Activated T-cell treated with anti-CD3 and anti-CD28 coated beads, Interleukin-2, amount 50 U/mL, for 4 hours (primary cell): ENCODE measurements at places on chromosomes 5 and 9. TPM values are rescaled to one million over a fixed set of nuclear protein-coding genes. Genes with fewer than 3 reads are reported as not detected.
A peak's percentile ranks its signal among the peaks of the same experiment; 100 is the strongest.

The HSPB3 gene
- total RNA-seq = not detected

The LRRC19 gene
- total RNA-seq = not detected

The PCDHGB4 gene
- total RNA-seq = 0.22 TPM

- DNase-seq = no peak
Measured at GRCh38 chr5:119220576-119221197, 135.1 kb upstream of the TNFAIP8 start.

DNA sequence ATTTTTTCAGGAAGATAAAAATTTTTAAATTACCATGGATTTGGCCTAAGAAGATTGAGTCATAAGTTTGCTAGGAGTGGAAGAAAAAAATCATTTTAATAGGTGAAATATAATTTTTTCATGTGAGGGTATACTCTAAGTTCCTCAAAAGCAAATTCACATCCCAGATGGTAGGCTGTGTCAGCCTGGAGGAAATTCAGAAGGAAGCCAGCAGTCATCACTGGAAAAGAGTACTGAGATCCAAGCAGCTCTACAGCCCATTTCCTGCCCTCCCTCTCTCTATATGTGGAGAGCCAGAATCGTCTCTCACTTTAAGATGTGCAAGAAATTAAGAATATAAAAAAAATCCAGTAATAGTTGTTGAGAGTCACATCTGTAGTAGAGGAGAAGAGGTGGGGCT is 126.5 kb upstream of the CDH18 start:
- no peak for DNase-seq

DNA sequence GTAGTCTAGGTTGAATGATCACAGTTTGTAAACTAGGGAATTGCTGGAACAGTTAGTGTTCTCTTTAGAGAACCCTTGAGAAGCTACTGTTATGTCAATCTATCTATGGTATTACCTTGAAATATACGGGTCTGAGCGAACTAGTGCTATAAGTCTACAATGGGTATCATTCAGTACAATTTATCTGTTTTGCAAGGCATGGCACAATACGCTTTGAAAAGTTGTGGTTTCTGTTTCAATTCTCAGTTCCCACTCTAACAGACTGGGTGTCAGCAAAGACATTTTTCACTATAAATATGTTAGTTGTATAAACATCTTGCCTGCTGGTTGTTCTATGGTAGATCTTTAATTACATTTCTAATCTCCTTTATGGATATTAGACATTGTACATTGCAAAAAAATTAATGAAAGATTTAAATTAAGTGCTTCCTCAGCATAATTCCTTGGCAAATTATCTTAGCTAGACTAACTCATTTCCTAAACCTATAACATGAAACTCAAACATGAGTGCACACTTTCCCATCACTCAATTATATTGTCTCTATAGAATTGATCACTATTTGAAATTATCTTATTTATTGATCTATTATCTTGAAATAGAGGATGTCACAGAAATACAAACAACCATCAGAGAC is 24.9 kb upstream of the SLCO6A1 start:
- no peak for DNase-seq

- DNase-seq = no peak
Measured at GRCh38 chr5:122478741-122479442, 166.9 kb downstream of the SNCAIP start.

DNA sequence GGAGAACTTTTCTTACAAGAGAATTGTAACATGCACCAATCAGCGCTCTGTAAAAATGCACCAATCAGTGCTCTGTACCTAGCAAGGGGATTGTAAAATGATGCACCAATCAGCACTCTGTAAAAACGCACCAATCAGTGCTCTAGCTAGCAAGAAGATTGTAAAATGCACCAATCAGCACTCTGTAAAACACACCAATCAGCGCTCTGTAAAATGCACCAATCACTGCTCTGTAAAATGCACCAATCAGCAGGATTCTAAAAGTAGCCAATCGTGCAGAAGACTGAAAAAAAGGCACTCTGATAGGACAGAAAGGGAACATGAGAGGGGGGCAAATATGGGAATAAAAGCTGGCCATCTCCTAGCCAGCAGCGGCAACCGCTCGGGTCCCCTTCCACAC is 233.2 kb downstream of the ROR2 start:
- DNase-seq = no peak

DNA sequence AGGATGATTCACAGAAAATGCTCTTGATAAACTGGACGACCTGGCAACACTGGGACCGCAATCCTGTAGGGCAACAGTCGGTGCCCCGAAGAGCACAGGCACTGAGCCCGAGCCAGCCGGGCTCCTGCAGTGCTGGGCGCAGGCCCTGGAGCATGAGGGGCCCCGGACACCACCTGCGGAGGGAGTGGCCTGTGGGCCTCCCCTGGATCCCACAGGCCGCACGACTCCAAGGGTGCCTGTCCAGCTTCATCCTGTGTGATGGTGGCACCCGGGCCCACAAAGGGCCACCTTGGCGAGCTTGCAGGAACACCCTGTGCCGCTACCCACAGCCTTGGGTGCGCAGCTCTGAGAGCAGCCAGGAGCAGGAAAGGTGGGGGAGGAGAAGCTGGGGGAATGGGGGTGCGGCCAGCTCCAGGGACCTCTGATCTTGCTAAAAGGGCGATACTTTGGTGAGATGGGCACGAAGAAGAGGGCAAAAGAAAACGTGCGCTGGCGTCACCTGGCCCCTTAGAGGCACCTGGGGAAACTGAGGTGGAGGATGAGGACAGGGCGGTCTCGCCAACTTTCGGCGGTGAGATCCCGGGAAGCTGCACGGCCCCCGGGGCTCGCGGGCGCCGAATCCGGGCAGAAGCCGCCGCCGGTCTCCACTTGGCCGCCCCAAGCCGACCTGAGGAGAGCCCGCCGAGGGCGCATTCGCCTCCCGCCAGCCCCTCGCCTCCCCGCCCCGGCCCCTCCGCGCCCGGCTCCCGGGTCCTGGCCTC is 722 bp downstream of the TBC1D9B start:
- peak; percentile 12 for DNase-seq
